Stimulated activated CD4-positive, alpha-beta T cell treated with anti-CD3 and anti-CD28 coated beads, Interleukin-4, amount 100 ng/mL, for 24 hours (primary cell): ENCODE measurements at places on chromosomes 16 and 17.

DNA sequence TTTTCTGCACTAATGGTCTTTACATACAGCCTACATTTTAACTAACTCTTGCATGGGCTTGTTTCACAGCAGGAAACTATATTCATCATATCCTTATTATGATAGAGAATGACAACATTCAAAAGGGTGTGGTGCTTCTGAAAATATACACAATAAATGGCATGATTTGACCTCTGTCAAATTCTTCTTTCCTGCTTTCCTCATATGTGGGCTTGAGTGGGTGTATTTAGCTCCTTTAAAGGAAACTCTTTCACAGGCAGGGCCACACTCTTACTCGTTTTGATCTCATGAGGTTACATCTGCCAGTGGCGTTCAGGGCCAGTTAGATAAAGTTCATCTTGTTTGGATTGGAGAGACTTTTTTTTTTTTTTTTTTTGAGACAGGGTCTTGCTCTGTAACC is 6.1 kb downstream of the SLC35G3 start:
- DNase-seq: no peak

GRCh38 chr16:84308120-84308519 is 13.4 kb downstream of the WFDC1 start:
- no peak for DNase-seq

DNA sequence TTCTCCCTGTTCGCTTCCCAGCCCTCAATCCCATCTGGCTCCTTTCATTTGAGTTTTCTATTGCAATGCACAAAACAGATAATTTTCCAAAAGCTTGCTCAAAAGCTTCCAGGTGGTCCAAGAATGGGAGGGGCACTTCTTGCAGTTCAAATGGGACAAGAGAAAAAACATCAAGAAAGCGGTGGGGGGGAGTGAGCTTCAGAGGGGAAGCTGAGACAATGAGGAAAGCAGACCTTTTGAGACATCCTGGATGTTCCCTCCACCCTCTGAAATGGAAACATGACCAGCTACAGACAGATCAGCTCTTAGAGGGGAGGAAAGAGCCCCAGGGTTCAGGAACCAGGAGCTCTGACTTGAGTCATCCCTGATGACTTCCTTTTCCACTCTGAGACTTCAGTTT is 368.2 kb downstream of the SLC39A11 start:
- no peak for DNase-seq

GRCh38 chr17:73695035-73695738 is 50.9 kb upstream of the SDK2 start:
- no peak for DNase-seq

DNA sequence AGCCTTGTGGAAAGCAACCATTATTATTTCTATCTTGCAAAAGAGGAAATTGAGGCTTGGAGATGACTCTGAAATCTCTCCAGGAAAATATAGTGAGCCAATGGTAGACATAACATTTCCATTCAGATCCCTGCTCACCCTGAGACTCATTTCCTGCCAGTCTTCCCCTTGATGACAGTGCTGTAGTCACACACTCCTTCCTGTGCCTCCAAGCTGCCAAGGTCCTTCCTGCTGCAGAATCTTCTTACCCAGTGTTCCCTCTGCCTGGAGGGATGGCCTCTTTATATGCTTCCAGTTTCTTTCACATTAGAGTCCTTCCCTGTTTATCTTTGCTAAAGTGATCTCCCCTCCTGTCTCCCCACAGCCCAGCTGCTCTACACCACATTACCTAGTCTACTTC is 648.1 kb downstream of the TOX3 start:
- DNase-seq: no peak

DNA sequence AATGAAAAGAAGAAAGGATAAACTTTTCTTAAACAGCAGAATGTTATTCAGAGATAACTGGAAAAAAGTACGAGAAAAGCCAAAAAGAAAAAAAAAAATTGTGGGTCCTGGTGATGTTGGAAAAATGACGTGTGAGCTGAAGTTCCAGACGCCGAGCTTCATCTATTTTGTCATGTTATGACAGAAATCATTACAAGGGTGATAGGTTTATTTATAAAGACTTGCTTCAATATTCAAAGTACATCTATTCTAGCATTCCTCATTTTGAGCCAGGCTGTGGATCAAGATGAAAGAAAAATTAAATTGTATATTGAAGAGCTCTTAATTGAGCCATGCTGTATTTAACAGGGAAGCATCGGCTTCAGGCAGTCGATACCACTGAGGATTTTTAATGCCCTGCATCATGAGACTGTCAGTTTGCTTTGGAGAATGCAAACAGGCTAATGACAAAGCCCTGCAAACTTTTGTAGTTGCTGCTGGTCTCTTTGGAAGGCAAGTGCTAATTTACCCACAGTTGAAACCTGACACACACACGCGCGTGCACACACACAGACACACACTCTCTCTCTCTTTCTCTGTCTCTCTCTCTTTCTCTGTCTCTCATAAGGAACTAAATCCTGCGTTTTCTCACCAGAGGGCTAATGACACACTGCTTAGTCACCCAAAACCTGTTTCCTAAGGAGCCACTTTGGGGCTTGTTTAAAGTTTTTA is 110.7 kb downstream of the WWOX start:
- no peak for DNase-seq

- no peak for DNase-seq
Measured at GRCh38 chr16:84552135-84552534, 47.7 kb upstream of the MEAK7 start.

DNA sequence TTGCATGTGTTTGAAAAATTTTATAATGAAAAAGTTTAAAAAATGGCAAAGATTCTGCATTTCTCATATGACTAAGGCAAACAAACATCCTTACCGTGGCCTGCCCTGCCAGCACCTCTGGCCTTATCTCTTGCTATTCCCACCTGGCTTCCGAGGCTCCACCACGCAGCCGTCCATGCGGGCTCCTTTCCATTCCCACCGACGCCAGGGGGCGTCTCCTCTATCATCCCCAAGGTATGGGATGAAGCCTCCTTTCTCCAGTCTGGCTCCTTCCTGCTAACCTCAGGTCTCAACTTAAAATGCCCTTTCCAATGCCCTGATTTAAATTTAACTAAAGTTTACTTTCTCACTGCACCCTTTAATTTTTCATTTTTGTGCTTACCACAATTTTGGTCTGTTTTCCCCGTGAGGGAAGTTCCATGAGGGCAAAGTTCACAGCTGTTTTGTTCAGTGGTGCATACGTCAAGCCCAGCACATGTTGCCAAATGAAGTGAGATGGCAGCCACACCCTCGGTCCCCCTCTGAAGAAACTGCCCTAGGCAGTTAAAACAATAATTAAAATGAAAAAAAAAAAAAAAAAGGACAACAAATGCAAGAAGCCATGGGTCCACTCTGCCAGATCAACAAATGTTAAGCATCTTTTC is 13.3 kb upstream of the SDK2 start:
- no peak for DNase-seq

DNA sequence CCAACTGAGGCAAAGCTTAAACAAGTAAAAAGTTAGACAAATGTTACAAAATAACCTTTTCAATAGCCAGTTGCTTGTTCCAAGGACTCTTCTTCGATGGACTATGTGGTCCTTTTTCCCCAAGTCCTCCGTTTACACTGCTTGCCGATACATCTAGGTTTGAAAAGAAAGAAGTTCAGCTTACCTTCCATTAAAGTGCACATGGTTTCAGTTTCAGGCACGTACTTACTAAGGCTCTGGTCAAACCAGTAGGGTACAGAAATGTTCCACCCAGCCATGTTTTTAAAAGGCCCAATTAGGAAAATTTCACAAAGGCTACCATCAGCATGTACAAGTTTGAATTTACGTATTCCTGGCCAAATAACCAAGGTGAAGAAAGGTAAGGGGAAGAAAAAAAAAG is 2.1 kb downstream of the SRSF2 start:
- DNase-seq: no peak

DNA sequence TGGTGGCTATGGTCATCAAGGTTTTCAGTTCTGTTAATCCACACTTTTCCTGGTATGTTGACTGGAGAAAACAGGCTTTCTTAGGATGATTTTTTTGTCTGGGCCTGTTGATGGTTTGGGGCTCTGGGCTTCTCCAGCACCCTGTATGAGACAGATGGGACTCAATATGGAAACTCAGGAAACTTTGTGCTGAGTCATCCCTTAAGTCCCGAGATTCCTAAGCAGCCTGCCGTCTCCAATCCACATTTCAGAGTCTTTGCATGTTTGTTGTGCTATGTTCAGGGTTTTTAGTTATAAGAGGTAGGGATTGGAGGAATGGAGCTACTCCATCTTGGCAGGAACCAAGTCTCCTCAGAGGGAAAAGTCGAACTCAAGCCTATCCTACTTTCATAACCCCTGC is 253.3 kb upstream of the FOXF1 start:
- no peak for DNase-seq

DNA sequence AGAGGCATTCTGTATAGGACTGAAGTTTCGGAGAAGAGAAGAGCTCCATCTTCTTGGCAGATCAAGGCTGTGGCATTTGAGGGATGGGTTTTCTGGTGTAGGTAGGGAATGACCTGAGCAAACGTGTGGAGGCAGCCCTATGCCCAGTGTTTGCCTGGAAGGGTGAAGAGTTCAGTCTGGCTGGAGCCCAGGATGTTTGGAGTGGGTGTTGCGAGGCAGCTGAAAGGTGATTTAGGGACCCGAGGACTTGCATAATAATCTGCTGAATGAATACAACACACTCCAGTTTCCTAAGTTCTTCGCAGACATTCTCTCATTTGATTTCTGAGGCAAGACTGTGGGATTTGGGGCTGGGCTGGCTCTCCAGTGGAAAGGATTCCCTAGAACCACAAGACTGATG is 186.2 kb downstream of the CYLD start:
- DNase-seq: no peak

DNA sequence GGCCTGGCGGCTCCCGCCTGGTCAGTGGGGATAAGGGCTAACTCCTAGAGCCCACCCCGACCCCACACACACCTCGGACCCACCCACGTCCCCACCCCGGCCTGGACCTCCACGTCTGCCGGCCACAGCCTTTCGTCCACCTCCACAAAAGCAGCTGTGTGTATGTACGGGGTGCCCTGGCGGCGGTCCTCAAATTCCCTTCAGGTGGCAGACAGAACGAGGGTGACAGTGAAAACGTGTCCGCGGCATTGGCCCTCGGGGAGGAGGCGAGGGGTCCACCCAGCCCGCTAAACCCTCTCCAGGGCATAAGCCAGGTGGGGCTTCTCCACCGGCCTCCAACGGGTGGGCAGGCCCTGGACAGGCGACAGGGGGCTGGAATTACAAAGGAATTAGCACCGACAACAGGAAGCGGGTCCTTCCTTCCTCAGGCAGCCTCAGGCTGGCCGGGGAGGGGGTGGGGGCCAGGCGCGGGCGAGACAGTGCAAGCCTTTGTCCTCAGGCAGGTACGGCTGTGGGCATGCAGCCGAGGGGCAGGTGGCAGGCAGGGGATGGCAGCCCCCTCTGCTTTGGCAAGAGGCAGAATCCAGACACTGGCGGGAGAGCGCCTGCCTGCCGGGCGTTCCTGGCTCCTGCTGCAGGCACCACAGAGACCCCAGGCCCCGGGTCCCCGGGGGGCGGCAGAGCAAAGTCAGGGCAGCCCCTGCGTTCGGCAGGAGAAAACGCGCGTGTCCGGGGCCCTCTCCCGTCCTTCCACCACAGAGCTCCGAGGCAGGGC is 12.3 kb upstream of the PITPNA start:
- no peak for DNase-seq

DNA sequence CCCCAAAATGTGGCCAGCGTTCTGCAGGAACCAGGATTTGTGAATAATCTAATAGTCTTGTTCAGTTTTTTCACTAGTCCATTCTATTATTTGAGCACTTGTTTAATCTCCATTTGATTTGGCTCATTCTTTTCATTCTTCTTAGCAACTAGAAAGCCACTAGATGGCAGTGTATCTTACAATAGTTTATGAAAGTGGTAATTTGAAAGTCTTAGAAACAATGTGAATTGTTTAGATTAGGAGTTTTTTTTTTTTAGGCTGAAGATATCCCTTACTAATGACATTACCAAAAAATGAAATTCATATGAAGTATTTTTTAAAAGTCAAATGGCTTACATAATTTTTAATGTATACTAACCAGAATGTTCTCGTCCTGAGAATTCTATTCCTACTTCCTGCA is 6.7 kb downstream of the ERI2 start:
- DNase-seq: no peak

- DNase-seq: no peak
Measured at GRCh38 chr17:32461498-32461852, 17.2 kb downstream of the PSMD11 start.

DNA sequence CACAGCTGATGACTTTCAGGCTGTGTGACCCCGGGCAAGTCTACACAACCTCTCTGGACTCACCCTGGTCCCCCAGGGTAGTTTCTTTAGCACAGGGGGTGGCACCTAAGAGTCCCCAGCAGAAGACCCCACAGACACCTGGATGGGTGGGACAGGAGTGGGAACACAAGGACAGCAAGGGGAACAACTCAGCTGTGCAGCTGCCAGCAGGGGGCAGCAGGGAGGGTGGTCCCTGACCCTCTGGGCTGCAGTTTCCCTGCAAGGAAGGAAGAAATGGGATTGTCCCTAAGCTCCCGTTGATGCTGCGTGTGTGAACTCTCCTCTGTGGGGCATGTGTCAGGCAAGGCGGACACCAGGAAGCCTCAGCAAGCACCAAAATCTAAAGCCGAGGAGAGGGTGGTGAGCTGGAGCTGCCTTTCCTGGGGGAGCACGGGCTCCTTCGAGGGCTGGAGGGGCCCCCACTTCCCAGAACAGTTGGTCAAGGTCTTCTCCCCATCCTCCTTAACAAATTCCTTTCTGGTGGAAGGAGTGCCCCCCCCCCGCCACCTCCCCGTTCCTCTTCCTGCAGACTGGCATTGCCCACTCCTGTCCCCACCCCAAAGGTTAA is 24.1 kb upstream of the CDH5 start:
- DNase-seq: peak; percentile 8

DNA sequence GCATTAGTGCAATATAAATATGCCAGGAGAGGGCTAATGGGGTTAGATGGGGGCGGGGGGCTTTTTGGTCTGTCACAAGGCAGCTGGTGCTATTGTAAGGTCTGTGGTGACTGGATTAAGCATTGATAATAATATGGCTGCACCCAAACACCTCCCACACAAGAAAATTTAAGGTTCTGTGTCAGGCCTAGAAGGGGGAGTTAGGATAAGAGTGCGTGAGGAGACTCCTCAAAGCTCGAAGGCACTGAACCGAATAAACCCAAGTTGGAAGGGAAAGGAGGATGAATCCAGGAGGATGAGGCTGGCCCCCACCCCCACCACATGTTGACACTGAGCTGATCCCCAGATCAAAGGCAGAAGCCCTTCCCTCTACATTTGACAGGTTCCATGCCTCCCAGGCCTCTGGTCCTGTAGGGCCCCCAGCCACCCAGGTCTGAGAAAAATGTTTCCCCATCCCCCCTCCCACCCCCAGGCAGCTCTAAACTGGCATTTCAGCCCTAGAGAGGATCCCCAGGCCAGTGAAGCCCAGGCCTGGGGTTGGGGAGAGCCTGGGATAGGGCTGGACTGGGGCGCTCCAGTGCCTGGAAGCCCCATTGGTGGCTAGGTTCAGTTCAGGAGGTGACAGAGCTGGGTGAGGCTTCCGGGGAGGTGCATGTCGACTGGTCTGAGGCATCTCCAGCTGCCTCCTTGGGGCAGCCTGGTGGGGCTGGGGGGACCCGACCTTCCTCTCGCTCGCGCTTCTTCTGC is 1.7 kb downstream of the HOXB1 start:
- DNase-seq: no peak
